ENCODE measurements at places on chromosomes 16 and 17. TPM values are rescaled to one million over a fixed set of nuclear protein-coding genes. Genes with fewer than 3 reads are reported as not detected.

- DNase-seq: no peak
Measured at GRCh38 chr16:628321-629061, 2.3 kb upstream of the WFIKKN1 start.

DNA sequence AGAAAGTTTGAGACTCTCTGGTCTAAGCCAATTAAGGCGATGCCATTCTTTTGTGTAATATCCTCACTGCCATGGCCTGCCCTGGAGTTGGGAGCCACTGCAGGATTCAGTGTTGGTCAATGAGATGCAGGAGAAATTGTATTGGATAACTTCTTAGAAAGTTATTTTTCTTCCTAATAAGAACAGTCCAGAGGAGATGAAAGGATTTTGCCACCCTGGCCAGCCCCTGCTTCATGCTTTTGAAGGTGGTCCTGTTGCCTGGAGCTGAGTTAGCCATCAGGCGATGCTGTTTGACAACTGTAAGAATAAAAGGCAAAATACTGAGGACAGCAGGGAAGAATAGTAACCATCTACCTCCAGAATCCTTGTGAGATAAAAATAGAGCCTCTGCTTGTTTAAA lies 35.4 kb upstream of the CNTNAP4 start:
- DNase-seq: no peak

DNA sequence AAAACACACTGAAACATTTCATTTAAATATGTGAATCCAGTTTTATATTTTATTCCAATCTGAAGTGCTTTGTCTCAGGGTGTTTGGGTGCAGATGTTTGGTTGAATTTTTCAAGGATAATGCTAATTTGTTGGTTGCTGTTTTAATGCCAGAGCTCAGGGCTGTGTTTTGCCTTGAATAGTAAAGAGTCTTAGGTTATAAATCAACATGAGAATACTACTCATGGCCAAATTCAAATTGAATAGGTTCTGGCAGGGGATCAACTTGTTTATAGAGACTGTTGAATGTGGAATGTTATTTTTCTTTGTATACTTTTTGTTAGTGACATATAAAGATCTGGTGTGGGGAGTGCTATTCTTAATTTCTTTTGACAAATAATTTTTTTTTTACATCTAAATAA lies 18.8 kb downstream of the TOM1L1 start:
- no peak for DNase-seq

GRCh38 chr16:17034477-17035252 lies 436.1 kb downstream of the XYLT1 start:
- DNase-seq: no peak

The ZNF319 gene
- 4.9 TPM for total RNA-seq

Data from foreskin keratinocyte (primary cell).